Activated CD4-positive, alpha-beta T cell treated with anti-CD3 and anti-CD28 coated beads, Interleukin-2, amount 50 U/mL, for 48 hours (primary cell): ENCODE measurements at places on chromosomes 6 and 20.

- DNase-seq: no peak
Measured at GRCh38 chr6:40791004-40791403, 203.8 kb upstream of the LRFN2 start.

DNA sequence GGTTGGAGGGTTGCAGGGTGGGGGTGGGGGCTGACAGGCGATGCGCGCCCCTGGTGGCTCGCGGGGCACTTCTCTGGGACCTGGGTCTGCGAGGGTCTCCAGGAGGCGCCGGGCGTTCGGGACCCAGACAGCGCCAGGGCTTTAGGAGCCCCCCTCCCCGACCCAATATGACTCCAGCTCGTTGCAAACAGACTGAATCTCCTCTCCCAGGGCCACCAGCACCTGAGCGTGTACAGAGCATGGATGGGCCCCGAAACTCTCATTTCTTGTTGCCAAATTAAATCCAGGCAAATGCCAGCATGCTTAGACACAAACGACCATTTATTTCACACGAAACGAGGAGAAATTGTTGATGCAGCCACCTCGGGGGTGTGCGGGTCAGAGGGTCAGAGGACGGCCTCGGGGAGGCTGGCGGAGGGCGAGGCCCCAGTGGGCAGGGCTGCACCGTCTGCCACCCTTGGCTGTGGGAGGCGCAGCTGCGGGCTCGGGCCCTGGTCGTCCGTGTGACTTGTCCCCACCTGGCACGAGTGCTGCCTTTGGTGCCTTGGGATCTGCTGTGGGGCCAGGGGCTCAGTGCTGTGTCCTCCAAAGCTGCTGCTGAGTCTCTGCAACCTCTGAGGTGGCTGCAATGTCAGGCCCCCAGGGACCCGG is 20.9 kb upstream of the GATA5 start:
- DNase-seq: peak; percentile 36

DNA sequence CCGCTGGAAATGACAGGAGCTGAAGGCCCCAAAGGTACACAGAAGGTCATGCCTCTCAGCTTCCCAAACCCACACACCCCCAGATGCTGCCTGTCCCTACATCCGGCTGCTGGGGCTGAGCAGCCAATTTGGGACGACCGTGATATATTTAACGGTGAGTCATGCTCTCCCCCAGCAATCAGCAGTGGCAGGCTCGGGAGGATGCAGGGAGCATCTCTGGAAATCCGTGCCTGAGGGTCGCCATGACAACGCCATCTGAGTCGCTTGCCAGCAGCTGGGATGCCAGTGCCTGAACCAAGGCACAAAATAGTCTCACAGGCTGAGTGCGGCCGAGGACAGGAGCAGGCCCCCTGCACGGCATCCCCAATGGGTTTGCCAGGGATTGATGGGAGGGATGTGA is 57.9 kb downstream of the KCNB1 start:
- no peak for DNase-seq

DNA sequence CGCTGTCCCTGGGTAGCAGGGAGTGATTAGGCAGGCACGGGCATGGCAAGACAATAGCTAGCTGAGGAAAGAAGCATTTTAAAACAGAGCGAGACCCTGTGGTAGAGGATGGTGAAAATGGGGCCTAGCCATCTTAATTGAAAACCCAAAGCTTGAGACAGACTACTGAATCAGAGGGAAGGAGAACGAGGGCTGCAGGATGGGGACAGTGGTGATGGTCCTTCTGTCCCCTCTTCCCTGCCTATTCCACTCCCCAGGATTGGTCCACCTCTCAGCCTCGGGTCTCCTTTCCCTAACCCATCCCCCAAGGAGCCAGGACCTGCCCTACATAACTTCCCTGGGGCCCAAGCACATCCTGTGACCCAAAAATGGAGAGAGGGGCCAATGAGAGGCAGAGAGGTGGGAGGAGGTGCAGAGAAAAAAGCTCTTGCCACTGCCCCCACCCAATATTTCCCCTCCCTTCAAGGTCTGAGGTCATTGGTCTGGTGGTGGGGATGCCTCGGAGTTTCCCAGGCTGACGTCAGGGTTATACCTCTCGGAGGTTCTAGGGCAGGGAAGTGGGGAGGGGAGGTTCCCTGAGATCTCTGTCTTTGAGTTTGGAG is 884 bp upstream of the CUTA start:
- peak; percentile 78 for DNase-seq

DNA sequence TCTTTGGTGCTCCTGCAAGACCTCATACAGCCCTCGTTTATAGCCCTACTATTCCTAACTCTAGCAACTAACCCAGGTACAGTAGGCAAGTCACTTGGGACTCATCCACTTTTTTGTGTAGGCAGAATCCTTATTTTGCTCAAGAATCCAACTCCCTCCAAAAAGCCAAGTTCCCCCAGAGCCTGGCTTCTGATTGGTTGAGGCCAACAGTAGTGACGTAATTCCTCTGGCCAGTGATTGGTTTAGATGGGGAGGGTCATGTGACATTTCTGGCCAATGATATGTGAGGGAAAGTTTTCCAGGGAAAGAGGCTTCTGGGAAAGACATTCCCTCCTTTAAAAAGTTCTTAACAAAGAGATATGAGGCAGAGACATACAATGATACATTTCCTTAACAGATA is 32.1 kb downstream of the KIAA1755 start:
- DNase-seq: no peak

DNA sequence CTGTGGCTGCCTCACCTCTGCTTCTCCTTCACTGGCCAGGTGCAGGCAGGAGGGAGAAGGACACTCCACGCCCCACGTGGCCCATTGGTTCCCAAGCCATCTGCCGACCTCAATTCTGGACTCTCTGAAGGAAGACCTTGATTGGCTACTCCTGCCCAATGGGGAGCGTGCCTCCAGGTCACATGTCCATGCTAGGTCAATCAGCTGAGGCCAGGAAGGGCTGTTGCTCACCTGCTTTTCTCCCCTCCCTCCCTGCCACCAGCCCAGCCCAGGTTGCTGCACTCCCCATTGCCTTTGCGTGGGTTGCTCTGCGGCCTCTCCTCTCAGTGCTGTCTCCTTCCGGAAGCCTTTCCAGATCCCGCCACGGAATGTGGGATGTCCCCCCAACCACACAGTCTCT is 21.9 kb upstream of the CDH4 start:
- DNase-seq: no peak

DNA sequence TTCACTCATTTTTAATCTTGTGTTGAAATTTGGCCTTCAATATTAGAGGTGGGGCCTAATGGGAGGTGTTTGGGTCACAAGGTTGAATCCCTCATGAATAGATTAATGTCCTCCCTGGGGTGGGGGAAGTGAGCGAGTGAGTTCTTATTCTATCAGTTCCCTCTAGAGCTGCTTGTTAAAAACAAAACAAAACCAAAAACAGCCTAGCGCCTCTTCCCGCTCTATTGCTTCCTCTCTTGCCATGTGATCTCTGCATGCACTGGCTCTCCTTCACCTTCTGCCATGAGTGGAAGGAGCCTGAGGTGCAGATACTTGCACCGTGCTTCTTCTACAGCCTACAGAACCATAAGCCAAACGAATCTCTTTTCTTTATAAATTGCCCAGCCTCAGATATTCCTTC is 89.6 kb upstream of the SLC35F1 start:
- DNase-seq: no peak

DNA sequence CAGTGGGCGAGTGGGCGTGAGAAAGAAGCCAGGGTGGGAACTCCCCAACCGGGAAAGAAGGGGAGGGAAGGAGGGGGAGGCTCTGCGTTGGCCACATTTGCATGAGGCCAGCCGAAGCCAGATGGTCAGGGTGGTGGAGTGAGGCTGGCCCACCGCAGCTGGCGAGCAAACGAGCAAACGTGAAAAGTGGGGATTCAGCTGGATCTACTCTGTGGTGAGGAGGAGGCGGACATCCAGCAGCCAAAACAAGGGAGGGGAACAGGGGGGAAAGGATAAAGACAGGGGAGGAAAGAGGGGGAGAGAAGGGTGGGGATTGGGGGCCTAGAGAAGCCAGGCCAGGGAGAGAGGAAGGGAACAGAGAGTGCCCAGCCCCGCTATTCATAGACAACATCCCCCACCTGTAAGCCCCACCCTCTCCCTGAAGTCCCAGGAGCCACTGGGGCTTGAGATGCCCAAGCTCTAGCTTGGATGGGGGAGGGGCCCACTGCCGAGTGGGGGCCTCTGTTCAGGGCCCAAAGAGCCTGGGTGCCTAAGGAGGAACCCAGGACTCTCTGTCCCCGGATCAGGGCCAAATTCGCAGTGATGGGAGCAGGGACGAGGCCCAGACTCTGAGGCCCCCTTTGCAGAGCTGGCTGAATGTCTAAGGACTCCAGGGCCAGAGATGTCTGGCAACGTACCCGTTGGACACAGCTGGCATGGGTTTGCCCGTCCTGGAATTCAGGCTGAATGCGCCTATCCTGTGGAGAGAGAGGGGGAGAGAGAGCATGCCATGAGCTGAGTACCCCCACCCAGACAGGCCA is 45.1 kb downstream of the CPNE5 start:
- no peak for DNase-seq

- no peak for DNase-seq
Measured at GRCh38 chr6:17419189-17419575, 25.8 kb downstream of the CAP2 start.

GRCh38 chr6:64502801-64503200 is 867.2 kb downstream of the PHF3 start:
- DNase-seq: no peak

GRCh38 chr6:37988696-37989095 is 169.2 kb downstream of the ZFAND3 start:
- no peak for DNase-seq

- DNase-seq: no peak
Measured at GRCh38 chr20:8631271-8631670, 437.6 kb upstream of the PLCB4 start.

DNA sequence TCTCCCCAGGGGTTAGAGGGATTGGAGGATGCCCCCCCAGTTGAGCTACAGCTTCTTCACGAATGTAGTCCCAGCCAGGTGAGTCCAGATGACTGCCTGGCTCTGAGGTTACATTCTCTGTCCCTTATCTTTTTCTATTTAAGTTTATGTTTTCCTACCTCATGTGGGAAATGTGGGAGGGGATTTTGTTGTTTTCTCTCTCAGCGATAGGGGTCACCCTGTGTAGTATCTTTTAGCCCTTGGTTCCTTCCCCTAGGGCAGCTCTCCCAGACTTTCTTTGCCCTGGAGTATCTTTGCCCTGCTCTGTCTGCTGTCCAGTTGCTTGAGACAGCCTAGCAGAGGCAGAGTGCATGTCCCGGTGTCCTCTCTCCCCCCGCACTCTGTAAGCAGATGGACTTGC is 5.8 kb downstream of the FANCE start:
- no peak for DNase-seq

DNA sequence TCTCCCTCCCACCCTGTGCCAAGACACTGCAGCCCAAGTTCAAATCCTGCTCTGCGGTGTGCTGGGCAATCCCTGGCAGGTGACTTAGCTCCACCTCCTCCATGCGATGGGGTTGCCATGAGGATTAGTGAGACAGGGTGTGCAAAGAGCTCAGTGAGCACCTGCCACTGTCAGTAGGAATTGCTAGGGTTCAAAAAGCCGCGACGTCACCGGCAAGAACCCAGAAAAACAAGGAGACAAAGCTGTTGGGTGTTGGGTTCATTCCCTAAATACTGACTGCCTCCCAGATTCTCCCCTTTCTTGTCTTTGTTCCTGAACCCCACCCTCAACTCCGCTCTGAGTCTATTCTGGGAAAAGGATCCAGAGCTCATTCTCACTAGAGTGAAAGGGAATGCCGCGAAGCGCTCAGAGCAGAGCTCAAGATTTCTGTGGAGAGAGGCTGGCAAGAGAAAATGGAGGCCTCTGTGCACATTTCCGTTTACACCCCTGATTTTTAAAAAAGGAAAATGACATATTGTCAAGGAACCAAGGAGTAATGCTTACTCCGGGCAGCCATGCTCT is 13.3 kb downstream of the PMEPA1 start:
- no peak for DNase-seq

DNA sequence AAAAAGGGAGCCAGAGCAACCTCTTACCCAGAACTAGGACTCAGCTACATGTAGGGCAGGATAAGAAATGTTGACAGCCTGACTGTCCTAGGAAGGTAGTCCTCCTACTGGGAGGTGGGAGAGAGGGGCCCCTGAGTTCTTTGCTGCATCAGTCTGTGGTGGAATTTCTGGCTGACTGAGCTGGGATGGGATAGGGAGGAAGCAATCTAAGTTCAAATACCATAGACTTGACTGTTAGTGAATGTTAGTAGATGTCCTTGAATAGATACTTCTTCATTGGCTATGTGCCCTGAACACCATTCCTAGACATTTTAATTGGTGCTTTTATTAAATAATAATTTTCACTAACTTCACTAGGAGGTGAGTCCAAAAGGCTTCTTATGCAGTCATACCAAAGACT is 1343.6 kb upstream of the CITED2 start:
- no peak for DNase-seq

DNA sequence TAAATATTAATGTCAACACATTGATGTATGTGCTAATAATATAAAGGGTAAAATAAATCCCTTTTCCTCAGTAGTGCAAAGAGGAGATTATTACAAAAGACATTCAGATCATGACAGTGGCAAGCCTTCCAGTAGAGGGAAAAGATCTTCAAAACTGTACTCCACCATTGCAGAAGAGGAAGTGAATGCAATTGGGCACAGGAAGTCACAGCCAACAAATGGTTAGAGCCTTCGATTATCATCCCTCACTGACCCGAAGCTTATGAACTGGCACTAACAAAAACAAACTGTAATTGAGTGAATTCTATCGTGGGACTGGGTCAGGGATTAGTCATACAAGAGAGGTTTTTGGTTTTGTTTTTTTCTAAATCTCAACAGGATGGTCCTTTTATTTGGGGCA is 39.3 kb upstream of the SCGN start:
- no peak for DNase-seq

DNA sequence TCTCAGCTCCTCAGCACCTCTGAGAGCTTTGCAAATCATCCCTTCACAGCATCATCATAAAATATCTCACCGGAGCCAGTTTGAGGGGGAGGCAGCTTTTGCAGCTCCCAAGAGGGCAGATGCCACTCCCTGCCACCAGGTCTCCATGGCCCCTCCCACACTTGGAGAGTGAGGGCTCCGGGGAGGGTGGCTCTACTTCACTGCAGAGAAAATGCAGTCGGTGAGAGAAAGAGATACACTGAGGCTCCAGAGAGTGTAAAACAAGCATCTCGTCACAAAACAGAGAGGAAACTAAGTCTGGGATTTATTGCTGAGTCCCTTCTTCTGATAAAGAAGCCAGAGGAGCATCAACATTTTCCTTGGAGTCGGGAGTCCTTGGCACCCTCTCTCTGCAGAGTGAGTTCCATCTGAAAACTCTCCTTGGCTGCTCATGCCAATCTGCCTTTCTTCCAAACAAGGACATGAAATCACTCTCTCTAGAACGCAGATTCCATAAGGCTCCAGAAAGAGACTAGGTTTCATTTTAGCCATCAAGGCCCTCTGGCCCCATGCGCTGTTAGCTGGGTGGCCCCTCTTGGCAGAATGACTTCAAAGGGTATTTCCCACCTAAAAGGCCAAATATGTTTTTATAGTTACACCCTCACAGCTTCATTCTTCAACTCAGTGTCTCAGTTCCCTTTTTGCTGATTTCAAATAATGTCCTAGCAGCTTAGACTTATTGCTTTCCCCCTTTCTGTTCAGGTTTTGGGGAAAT is 70.6 kb upstream of the F13A1 start:
- DNase-seq: no peak

GRCh38 chr20:54475334-54476168 is at the start of gene DOK5:
TSS of gene DOK5 (plus strand) at chr20:54475593. CDS start at chr20:54475947, 354 bp downstream.
- no peak for DNase-seq

- DNase-seq: no peak
Measured at GRCh38 chr6:36333931-36334725, 2.6 kb downstream of the BNIP5 start.

- no peak for DNase-seq
Measured at GRCh38 chr20:46226602-46227001, 81.7 kb downstream of the CDH22 start.
